ENCODE measurements at places on chromosomes 12 and 14.

DNA sequence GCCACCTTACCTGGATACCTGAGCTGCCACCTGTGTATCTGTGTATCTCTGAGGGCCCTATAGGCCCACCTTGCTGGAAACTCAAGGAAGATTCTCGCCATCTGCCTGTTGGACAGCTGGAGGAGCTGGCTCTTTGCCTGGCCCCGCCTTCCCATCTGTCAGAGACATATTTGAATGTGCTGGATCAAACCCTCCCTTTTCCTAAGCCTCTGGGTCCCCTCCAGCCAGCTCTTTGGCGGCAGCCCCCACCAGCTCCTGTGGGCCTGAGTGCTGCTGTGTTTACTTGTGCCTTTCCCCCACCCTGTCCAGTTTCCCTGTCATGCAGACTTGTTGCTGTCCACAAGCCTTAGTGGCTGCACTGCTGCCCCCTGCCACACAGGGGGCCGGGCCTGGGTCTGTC lies 55.9 kb upstream of the SRSF5 start:
- no peak for DNase-seq

DNA sequence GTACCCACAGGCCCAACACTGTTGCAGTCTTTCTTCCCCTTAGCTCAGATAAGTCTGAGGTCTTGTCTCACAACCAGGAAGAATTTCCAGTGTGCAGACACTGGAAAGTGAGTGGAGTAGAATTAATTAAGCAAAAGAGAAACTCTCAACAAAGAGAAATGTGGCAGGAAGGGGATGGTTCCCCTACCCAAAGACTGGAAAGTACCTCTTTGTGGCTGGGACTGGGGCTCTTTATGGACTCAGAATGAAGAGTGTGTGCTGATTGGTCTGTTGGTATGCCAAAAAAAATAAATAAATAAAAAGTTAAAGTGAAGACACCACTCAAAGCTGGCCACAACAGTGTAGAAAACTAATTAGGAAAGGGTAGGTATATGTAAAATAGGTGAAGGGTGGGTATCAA lies 26.4 kb downstream of the GLIPR1L1 start:
- DNase-seq = no peak

DNA sequence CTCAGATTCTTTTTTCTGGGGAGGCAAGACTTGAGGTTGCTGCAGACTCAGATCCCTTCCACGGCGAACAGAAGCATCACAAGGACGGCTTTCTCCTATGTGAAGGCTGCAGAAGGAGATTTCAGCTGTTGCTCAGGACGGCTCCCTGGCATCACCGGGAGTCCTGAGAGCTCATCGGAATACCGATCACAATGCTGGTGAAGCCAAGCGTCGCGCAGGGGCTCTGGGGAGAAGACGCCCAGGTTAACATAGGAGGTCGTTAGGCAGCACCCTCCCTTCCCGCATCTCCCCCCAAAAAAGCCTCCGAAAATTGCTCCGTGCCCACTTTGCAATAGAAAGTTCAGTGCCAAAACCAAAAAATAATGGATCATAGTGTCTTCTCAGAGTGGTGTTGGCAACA lies 127.2 kb upstream of the TMEM132D start:
- DNase-seq = no peak

- DNase-seq = no peak
Observed at GRCh38 chr12:111785651-111786050, 18.9 kb downstream of the ALDH2 start.

DNA sequence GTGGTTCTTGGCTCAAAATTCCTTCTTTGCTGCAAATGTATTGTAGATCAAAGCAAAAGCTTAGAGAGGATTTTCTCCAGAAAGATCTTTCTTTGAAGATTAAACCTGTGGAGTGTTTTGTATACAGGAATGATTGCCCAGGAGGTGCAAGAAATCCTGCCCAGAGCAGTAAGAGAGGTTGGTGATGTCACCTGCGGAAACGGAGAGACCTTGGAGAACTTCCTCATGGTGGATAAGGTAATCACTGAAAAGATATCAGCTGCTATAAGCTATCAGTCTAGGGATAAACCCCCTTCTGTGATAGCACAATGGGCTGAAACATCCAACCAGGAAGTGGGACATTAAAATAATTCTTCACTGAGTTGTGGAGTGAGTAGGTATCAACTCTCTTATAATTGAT lies 85.7 kb downstream of the MYRFL start:
- DNase-seq = no peak

DNA sequence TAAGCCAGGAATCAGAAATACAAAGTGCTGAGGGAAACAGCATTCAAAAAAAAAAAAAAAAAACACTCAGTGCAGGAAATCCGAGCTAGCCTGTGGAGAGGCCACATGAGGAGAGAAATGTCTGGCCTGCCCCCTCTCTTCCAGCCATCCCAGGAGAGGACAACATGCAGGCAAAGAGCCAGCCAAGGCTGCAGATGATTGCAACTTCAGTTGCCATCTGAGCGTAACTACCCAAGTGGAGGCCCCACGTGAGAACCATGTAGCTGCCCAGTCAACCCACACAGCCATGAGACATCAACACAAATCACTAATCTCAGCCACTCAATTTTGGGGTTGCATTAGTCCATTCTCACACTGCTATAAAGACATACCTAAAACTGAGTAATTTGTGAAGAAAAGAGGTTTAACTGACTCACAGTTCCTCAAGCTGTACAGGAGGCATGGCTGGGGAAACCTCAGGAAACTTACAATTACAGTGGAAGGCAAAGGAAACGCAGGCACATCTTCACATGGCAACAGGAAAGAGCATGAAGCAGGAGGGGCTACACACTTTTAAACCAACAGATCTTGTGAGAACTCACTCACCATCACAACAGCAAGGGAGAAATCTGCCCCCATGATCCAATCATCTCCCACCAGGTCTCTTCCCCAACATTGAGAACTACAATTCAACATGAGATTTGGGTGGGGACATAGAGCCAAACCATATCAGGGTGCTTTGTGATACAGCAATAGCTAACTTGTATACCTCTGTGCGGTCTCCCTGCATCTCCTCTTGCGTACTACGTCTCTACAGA lies 161.1 kb downstream of the PIWIL1 start:
- DNase-seq = no peak

DNA sequence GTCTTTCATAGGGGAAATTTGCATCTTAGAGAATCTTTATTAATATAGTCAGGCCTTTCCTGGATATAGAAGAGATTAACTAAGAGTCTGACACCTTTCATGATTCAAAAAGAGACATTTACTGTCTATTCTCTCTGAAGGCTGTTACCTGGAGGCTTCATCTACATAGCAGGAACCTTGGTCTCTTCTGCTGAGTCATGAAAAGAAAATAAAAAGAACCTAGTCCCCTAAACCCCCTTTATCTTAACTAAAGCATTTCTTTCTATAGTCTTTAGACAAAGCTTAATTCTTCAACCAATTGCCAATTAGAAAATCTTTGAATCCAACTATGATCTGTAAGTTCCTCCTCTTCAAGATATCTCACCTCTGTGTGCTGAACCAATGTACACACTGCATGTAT lies 33.1 kb downstream of the RPS29 start:
- DNase-seq = no peak

DNA sequence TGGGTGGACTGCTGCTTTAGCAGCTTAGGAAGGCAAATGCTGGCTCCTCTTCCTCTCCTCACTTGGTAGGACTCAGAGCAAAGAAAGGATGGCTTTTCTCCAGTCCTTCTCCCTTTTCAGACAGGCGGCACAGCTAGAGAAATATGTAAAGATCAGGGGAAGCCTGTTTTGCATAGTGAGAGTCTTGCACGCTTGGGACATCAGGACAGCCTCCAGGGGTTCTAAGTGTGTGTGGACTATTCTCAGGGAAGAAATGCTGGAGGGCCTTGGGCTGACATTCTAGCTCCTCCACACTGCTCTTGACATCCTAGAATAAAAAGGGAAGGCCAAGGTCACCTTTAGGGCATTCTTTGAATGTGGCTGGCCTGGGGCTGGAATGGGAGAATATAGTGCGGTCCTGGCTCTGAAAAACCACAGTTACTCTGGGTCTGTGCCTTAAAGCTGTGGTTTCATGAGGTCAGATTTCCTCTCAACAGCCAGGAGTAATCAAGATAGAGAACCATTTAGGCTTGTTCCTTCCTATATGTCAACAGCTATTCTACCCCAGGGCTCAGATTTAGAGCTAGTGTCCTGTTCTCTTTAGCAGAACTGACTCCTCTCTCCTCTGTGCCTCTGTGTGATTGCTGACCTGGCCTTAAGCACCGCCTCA lies 24.3 kb downstream of the CMA1 start:
- DNase-seq = no peak

DNA sequence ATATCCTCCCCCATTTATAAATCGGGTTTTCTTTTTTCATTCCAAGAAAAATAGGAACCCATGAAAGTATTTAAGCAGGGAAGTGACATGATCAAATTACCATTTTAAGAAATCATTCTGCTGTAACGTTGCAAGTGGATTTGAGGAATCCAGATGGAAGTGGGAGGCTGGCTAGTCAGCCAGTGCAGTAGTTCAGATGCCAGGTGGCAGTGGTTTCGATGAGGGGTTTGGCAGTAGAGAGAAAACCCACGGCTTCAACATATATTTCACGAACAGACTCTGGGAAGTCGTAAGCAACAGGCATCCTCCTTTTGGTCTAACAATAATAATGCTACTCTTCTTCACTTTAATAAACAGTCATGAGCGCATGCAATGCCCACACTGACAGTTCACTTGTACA lies 25.0 kb downstream of the PDZRN4 start:
- DNase-seq = no peak

GRCh38 chr14:69048456-69048855 lies 69.4 kb upstream of the ACTN1 start:
- no peak for DNase-seq

DNA sequence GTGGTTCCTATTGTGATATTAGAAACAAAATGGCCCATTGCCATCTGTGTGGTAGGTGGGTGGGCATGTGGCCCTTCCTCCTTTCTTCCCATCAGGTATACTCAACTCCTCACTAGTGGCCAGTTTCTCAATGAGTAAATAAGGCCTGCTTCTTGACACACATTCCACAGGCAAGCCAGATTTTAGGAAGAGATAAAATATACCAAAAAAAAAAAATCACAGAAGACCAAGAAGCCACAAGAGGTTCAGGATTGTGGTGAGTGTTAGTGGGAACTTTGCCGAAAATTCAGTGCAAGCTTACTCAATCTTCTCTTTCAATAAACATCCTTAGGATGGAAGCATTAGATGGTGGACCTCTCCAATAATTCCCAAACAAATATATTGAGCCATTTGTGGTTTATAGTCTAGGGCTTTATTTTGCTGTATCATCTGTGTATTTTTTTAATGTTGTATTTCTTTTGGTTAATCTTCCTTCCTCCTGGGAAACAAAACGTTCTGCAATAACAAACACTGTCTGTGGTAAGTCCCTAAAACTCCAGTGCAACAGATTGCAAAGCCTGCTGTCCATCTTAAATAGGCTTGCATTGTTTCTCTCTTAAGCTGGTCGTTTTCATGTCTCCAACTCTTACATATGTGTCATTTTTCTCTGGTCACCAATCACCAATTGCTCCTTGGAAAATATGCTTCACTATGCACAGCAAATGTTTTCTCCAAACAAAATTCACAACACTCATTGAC lies 289.9 kb upstream of the KITLG start:
- no peak for DNase-seq

DNA sequence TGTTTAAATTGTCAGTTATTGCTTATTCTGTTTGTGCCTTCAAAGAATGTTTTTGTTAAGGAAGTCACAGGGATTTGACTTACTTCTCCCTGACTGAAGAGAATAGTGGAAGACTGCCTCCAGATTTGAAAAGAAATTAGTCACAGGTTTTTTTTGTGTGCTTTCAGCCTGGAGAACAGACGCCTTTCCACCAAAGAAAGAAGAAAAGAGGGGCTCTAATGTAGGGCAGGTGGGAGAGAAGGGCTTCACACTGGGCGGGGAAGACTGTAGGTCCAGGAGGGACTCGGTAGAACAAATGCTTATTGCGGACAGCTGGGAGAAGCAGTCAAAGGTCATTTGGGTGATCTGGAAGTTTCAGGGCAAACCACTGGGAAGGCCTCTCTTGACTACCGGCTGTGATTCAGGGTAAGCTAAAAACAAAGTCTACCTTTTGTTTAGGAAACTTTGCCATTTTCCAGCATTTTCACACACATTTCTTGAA lies 76.8 kb downstream of the SAMD4A start:
- no peak for DNase-seq

- DNase-seq = peak; percentile 48
Observed at GRCh38 chr12:94262228-94263010, 114.0 kb downstream of the PLXNC1 start.

- no peak for DNase-seq
Observed at GRCh38 chr12:86719381-86719780, 463.2 kb upstream of the MGAT4C start.

- no peak for DNase-seq
Observed at GRCh38 chr14:103178521-103178920, 55.3 kb downstream of the TNFAIP2 start.

DNA sequence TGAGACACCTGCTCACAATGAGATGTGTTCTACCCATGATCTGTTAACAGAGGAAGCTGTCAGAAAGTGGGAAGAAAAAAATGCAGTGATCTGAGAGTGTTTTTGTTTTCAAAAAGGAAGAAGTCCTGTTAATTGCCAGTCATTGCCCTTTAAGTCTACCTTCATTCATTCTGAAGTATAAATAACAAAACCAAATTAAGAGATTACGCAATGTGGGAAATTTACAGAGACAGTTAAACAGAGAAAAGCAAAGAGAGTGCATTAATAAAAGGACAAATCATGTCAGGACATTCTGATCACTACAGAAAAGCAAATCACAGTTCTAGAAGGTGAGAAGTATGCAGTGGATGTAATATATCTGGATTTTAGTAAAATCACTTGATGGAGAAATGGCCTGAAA lies 154.2 kb downstream of the NRXN3 start:
- DNase-seq = no peak

- DNase-seq = no peak
Observed at GRCh38 chr12:93380480-93381121, 2.9 kb downstream of the NUDT4 start.

GRCh38 chr12:59911516-59911915 lies 315.7 kb downstream of the SLC16A7 start:
- no peak for DNase-seq

- no peak for DNase-seq
Observed at GRCh38 chr12:85829391-85829790, 6.8 kb downstream of the RASSF9 start.

- no peak for DNase-seq
Observed at GRCh38 chr14:68482772-68483395, 310.0 kb downstream of the ZFP36L1 start.

GRCh38 chr14:99575043-99576023 lies 28.7 kb downstream of the CCDC85C start:
- DNase-seq = no peak

- DNase-seq = no peak
Observed at GRCh38 chr12:87856-88255, 21.3 kb downstream of the IQSEC3 start.

GRCh38 chr14:103206836-103207387 lies 83.7 kb downstream of the TNFAIP2 start:
- DNase-seq = no peak

All from stimulated activated CD4-positive, alpha-beta T cell treated with anti-CD3 and anti-CD28 coated beads, Interleukin-15, amount 100 ng/mL, for 1 hour (primary cell).